GM03348 (cell line): ENCODE measurements at places on chromosomes 5 and 9.

DNA sequence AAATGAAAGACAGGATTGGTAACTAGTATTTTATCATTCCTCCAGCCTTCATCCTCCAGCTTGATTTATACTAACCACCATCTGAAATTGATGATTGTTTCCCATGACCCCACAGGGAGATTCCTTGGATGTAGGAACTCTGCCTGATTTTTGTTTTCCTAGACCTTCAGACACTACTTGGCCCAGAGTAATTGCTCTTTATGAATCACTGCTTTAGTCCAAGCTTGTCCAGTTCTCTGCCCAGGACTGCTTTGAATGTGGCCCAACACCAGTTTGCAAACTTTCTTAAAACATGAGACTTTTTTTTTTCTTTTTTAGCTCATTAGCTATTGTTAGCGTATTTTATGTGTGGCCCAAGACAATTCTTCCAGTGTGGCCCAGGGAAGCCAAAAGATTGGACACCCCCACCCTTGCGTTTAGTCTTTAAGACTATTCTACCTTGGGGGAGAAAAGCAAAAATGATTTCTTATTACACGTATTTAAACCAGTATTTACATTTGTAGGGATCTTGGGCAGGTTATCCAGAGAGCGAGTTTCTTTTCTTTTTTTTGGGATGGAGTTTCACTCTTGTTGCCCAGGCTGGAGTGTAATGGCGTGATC, 18.4 kb downstream of the BASP1 start:
- peak; percentile 41 for DNase-seq

DNA sequence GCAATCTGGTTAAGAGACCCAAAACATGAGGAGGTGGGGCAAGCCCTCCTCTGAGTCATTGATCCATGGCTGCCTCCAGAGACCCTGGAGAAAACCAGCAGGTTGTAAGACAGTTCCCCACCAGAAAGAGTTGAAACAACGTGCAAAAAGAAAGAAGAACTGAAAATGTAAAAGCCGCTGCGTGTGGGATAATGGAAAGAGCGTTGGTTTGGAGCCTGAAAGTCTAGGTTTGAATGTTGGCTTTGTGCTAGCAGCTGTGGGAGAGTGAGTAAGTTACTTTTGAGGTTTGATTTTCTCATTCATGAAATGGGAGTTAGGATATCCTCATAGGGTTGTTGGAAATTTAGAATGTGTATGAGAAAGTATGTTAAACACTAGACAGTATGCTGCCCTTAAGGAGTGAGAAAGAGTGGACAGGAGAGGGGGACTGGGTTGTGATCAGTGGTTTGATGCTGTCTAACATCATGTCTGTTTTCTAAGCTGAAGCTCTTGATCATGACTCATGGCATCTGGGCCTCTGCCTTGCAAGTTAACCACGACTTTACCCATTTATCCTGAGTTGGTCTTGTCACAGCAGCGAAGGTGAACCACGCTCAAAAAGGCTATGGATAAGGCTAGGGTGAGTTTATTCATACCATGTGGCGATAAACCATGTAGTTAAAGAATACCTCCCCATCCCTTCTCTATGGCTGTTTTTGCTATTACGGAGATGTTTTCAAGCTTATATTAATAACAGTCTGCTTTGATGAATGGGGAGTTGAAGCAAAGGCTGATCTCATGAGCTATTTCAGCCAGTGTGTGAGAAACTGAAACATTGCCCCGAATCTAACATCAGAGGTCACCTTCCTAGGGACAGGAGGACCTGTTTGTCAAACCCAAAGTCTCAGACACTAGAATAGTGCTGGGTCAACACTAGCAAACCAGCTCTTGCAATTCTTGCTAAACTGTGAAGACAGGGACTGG, 41.3 kb downstream of the ZNF366 start:
- peak; percentile 20 for DNase-seq

DNA sequence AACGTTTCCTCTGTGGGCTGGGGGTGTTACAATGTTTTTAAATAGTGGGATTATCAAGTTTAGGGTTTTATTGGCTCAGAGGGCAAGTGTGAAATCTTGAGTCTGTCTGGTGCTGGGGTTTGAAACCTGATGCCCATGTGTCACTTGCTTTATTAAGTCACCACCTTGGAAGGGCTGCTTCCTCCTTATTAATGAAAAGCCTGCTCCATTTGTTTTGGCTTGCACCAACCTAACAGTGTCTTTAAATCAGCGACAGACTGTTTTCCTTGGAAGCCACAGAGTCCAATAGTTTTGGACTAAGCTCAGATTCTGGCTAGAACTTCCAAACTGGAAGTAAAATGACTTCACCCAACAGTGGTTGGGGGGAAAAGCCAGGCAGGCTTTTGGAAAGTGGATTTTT, 10.7 kb upstream of the PALM2AKAP2 start:
- peak; percentile 37 for DNase-seq

DNA sequence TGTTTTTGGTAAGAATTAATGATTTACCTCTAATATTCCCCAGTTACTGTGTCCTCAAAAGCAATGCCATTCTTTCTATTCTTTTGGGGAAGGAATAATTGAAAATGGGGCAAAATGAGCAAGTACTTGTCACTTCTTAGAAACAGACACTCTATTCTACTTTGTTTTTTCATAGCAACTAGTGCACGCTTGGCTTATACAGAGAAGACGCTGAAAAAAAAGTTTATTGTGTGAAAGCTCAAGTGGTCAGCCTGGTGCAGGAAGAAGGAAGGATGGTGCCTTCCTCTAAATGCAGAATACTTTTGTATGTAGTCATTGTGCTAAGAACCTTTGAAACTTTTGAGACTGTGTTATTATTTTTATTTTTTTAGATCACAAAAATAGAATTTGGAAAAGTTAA, 29.6 kb downstream of the ANKDD1B start:
- peak; percentile 15 for DNase-seq

DNA sequence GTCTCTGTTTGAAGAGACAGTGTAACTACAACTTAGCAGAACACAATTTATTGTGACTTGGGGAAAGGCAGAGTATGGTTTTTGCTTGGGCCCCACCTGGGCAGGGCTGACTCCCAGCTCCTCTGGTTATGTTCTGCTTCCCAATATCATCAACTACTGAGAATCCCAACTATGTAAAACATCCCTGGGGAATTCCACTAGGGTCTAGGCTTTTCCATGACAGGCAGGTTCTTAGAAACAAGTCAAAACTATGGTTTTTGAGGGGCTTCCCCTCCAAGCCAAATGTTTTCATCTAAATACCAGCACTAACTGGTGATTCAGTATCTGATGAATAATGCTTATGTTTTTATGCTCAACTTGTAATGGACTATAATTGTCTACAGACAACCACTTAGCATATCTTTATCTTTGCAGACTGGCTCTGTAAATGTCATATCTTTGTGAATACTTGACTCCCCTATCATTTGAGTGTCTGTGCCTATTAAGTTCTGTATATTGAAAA, 409.5 kb downstream of the PDE4D start:
- no peak for DNase-seq

GRCh38 chr9:114867327-114867726, 61.5 kb upstream of the TNFSF15 start:
- no peak for DNase-seq

GRCh38 chr9:95341293-95341962, 23.9 kb upstream of the FANCC start:
- no peak for DNase-seq
